ENCODE measurements at places on chromosomes 1 and 21.

DNA sequence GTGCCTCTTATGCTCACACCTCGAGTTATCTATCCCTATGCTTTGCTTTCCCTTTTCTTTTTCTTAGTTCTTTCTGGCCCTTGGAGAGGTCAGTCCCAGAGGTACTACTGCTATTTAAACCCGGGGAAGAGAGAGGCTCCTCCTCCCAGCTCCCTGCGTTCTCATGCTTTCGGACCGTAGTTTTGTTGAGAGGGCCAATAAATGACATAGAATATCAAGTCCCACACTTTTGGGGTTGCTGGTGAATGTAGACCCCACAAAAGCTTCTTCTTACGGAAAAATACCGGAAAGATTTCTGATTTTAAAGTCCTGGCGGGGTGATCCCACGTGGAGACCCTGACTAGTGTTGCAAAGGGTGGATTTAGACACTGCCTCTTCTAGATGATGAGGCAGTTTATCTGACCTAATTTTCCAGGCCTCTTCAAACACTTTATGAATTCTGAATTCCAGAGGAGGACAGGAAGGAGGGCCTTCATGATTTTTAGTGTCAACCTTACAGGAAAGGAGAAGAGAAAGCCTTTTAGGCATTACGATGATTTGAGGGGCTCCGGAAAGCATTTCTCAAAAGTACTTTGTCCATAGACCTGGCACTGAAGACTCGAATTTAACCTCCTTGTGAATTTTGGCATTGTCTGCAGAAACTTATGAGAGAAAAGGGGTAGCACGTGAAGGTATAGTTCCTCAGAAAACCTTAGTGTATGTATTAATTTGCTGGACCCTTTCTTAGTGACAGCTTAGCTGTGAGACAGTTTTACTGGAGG lies 694 bp downstream of the TMEM167B start:
- DNase-seq = no peak

- no peak for DNase-seq
Observed at GRCh38 chr1:101044259-101044658, 18.7 kb upstream of the DPH5 start.

GRCh38 chr1:188708795-188709535 lies 1768.7 kb downstream of the BRINP3 start:
- no peak for DNase-seq

DNA sequence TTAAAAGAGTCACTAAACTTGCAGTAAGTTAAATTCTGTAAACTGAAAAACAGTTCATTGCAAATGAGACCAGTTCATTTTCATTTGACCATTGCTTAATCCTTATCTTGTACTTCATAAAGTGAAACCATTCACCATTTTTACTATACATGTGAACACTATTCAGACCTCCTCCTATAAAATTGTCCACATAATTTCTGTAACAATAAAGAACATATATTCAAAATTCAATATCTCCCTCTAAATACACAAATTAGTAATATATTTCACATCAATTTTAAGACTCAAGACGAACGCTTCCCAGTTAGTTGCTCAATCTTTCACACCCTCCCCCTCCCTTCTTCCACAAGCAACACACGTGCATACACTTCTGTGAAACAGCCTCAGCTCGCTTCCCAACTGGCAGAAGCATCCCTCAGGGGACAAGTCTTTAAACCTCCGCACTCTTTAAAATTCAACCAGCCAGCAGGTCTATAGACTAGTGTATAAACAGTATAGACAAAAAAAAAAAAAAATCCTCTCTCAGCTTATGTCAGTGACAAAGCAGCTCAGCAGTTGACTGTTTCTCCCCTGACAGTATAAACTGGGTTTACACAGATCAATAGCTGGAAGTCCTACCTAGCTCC lies 99.6 kb downstream of the DENND1B start:
- DNase-seq = no peak

Measured in effector memory CD8-positive, alpha-beta T cell (primary cell).